ENCODE measurements at places on chromosomes 4 and X.

- no peak for DNase-seq
- H3K4me3 ChIP-seq: no peak overlapping the region
- H3K27me3 ChIP-seq: no peaks in the 10 kb centered on the region
- H3K4me1 ChIP-seq: peaks cover 23% of the 10 kb centered on the region
- no peaks in the 10 kb centered on the region for H3K36me3 ChIP-seq
Observed at GRCh38 chr4:75696071-75696470, 22.9 kb upstream of the G3BP2 start.

DNA sequence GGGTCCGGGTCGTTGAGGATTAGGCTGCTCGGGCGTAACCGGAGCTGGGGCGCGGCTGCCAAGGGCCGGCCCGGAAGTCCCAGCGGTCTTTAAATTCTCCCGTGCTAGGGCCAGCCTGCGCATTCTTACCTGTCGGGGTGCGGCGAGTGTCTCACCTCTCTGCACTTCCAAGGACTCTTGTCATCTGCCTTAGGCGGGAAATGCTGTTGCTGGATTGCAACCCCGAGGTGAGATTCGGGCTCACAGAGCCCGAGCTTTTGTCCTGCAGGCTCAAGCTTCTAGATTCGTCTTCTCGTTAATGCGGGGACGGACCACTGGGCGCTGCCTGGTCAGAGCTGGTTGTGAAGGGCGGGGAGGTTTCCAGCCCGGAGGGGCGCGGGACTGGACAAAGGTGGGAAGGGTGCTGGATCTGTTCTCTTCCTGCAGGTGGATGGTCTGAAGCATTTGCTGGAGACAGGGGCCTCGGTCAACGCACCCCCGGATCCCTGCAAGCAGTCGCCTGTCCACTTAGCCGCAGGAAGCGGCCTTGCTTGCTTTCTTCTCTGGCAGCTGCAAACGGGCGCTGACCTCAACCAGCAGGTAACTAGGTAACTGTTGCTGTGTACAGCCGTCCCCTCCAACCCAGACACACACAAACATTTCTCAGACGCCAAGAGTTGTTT, at the start of gene ANKRD37:
TSS of gene ANKRD37 (plus strand) at position 118 of the 662 bp plus-strand sequence. CDS start at position 201, 83 bp downstream.
- H3K27ac ChIP-seq: peak within 1 kb of the TSS; percentile 97
- DNase-seq: no peak
- H3K4me3 ChIP-seq: peak within 1 kb of the TSS; percentile 88
- peaks cover 11% of the 10 kb centered on the region for H3K4me1 ChIP-seq

DNA sequence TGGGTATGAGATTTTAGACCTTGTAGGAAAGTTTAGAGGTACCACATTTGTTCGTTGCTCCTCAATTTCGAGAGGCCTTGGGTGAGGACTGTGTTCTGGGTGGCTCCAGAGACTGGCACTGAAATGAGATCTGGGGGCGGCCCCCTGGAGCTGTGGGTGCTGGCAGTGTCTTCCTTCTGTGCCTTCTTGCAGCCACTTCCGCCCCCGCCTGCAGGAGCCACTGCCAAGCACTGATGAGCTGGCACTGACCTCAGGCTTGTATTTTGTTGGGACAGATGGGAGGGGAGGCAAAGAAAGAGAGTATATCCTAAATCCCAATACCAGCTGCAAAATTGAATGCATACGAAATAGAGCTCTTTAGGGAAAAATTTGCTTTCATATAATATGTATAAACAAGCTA, 64.5 kb upstream of the CLDN34 start:
- no peak for DNase-seq
- no peaks in the 10 kb centered on the region for H3K4me1 ChIP-seq
- H3K27me3 ChIP-seq: no peaks in the 10 kb centered on the region
- H3K4me3 ChIP-seq: no peak overlapping the region
- H3K27ac ChIP-seq: no peak overlapping the region
- no peaks in the 10 kb centered on the region for H3K36me3 ChIP-seq

- H3K4me1 ChIP-seq: no peaks in the 10 kb centered on the region
- DNase-seq: no peak
- H3K27me3 ChIP-seq: no peaks in the 10 kb centered on the region
- H3K27ac ChIP-seq: no peak overlapping the region
Observed at GRCh38 chr4:102114118-102114630, 231.1 kb downstream of the SLC39A8 start.

DNA sequence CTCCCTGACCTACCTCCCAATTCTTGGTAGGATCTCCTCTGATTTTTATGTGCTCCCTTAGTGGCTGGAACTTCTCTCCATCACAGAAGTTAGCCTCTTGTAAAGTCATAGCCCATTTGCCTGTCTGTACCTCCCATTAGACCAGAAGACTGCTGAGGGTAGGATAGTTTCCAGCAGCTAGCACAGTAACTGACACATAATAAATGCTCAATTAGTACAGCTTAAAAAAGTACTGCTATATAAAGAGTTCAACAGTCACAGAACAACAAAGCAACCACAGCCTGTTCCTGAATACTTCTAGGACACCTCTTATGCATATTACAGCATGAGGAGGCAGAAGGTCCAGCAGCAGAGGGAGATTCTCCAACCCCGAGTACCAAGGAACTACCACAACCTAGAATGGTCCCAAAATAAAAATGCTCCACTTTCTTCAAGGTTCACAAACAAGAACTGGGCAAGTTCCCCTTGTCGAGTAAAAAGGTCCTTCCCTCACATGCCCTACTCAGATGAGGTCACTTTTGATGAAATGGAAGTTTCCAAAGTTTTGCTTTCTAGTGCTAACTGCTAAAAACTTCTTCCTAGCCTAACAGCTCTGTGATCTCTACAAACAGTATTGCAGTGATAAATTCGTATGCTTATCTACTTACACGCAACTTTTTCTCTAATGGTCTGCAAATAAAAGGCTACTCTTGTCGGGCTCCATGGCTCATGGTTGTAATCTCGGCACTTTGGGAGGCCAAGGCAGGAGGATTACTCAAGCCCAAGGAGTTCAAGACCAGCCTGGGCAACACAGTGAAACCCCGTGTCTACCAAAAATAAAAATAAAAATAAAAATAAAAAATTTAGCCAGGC, 12.8 kb downstream of the MECP2 start:
- no peak for DNase-seq
- H3K4me3 ChIP-seq: no peak overlapping the region
- peaks cover 14% of the 10 kb centered on the region for H3K36me3 ChIP-seq
- H3K4me1 ChIP-seq: peaks cover 24% of the 10 kb centered on the region
- no peak overlapping the region for H3K27ac ChIP-seq

DNA sequence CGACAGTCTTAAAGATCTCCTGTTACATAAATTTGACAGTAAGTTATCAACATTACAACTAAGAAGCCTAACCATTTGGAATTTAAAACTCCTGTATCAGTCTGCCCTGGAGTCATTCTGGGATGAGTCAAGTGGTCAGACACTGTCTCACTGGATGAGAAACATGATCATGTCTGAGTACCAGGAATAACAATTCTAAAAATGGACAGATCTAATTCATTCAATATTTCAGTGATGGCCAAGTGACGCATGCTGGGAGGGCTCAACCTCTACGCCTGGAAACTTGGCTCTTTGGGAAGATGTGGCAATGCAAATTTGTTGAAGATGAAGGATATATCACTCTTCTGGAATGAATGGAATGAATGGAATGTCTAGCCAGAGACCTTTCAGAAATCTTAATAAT, 1427.2 kb downstream of the STIM2 start:
- no peaks in the 10 kb centered on the region for H3K4me1 ChIP-seq
- no peaks in the 10 kb centered on the region for H3K27me3 ChIP-seq
- no peak overlapping the region for H3K4me3 ChIP-seq
- no peak overlapping the region for H3K27ac ChIP-seq
- no peak for DNase-seq
- H3K36me3 ChIP-seq: no peaks in the 10 kb centered on the region

DNA sequence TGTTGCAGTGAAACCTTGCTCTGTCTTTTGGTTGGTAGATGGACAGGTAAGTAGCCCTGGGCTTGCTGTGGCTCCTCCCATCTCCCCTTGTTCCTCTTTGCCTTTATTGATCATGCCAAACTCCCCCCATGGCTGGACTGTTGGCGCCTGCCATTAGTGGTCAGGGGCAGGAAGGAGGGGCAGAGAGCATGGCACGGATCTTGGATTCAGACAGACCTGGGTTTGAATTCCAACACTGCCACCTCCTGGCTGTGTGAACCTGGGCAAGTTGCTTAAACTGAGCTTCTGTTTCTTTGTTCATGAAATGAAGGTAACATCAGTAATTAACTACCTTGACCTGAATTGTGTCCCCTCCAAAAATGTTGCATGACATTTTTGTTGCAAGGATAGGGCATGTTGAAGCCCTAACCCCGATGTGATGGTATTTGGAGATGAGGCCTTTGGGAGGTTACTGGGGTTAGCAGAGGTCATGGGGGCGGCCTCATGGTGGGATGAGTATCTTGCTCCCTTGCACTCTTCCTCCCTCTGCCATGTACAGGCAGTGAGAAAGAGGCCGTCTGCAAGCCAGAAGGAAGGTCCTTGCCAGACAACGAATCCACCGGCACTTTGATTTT, 6.0 kb downstream of the SLC2A9 start:
- no peak for DNase-seq
- no peak overlapping the region for H3K27ac ChIP-seq
- no peak overlapping the region for H3K4me3 ChIP-seq
- no peaks in the 10 kb centered on the region for H3K27me3 ChIP-seq

GRCh38 chrX:6738518-6739470, 203.9 kb upstream of the VCX3A start:
- H3K4me3 ChIP-seq: no peak overlapping the region
- H3K4me1 ChIP-seq: no peaks in the 10 kb centered on the region
- no peak overlapping the region for H3K27ac ChIP-seq
- H3K27me3 ChIP-seq: no peaks in the 10 kb centered on the region

- no peak for DNase-seq
- H3K27me3 ChIP-seq: no peaks in the 10 kb centered on the region
- H3K36me3 ChIP-seq: no peaks in the 10 kb centered on the region
- H3K4me1 ChIP-seq: no peaks in the 10 kb centered on the region
- H3K4me3 ChIP-seq: no peak overlapping the region
Observed at GRCh38 chr4:168685136-168685809, 188.4 kb downstream of the PALLD start.

DNA sequence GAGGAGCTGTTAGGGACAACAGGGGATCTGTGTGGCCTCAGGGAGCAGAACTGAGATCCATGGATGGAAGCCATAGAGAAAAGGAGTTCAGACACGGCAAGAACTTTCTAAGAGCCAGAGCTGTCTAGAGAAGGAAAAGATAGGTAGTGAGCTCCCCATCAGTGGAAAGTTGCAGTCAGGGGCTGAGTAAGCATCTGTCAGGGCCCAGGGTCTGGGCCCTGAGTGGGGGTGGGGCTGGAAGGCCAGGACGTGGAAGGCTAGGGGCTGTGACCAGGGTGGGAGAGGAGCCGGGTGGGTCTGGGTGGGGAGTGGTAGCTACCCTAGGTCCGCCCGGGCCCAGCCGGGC, 324 bp upstream of the MSN start:
- H3K4me3 ChIP-seq: peak overlapping the region; percentile 15
- no peak overlapping the region for H3K27ac ChIP-seq
- H3K36me3 ChIP-seq: peaks cover 4% of the 10 kb centered on the region
- peaks cover 19% of the 10 kb centered on the region for H3K4me1 ChIP-seq
- no peak for DNase-seq

DNA sequence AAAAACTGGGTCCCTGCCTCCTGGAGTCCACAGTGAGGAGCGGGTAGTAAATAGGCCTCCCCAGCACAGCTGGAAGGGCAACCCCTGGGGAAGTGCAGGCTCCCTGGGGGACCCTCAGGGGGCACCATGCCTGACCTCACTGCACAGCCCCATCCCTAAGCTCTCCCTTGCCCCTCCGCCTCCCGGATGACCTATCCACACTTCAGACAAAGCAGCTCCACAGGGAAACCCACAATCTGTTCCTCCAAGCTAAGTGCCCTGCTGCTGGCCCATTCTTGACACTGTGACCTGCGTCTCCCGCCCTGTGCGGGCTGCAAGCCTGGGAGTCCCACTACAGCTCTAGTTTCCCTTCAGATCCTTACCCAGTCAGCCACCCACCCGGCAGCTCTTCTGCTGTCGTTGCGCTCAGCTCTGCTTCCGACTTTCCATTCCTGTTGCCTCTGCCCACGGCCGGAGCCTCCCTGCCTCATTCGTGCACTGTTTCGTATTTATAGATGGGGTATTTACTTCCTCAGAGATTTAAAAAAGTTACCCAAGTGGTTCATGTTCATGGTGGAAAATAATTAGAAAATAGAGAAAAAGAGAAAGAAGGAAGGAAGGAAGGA, 47.0 kb upstream of the STOX2 start:
- H3K4me1 ChIP-seq: no peaks in the 10 kb centered on the region
- DNase-seq: no peak
- H3K4me3 ChIP-seq: no peak overlapping the region
- H3K36me3 ChIP-seq: no peaks in the 10 kb centered on the region

DNA sequence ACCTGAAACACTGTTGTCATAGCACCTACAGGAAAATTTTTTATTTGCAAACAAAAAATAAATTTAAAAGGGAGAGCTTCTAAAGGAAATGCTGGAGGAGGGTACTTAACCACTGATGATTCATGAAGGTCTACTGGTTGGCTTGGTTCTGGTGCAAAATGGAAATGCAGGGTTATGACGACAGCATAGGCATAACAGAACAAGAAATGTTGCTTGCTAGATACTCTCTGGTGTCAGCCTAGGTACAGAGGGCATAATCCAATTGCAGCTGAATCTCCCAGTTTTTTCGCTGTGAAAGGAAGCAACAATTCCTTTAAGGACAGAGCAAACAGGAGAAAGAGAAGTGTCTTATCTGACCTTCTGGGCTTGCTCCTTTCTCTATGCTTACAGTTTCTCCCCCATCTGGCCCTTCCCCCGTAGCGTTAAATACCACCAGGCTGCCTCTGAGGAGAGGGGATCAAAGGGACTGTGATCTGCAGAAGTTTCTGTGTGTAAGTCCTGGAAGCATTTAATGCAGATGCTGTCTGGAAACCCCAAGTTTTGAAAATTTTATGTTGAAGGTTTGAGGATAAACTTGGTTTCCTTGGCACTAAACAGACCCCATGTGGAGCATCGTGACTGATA, 23.7 kb upstream of the CASK start:
- H3K27me3 ChIP-seq: no peaks in the 10 kb centered on the region
- H3K27ac ChIP-seq: no peak overlapping the region
- H3K36me3 ChIP-seq: no peaks in the 10 kb centered on the region
- no peaks in the 10 kb centered on the region for H3K4me1 ChIP-seq
- no peak overlapping the region for H3K4me3 ChIP-seq

GRCh38 chr4:24181005-24181404, 291.2 kb upstream of the PPARGC1A start:
- H3K4me1 ChIP-seq: no peaks in the 10 kb centered on the region
- no peak overlapping the region for H3K4me3 ChIP-seq
- H3K27ac ChIP-seq: no peak overlapping the region
- no peak for DNase-seq

DNA sequence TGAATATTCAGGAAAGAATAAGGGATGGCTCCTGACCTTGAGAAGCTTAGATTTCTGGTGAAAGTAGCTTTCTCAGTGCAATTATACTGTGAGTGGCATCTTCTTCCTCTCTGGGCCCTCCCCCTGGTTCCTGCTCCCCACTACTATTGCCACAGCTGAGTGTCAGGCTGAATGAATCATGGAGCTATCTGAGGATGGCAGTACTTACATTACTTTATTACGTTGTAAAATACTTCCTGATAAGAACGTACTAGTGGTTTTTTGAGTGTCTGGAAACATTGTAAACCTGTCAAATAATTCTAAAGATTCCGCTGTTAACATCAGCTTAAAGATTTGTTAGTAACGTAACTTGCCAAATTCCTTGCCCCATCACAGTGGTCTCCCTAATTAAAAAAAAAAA, 36.2 kb downstream of the ARHGAP10 start:
- no peaks in the 10 kb centered on the region for H3K4me1 ChIP-seq
- no peak overlapping the region for H3K4me3 ChIP-seq
- H3K36me3 ChIP-seq: no peaks in the 10 kb centered on the region
- H3K27me3 ChIP-seq: no peaks in the 10 kb centered on the region
- peak; percentile 42 for DNase-seq
- H3K27ac ChIP-seq: no peak overlapping the region

All from CD4-positive, alpha-beta T cell (primary cell).